NCI-H187 treated with DMSO at 0.1 percent for 48 hours (cell line): ENCODE measurements at places on chromosomes 4 and X.

GRCh38 chr4:145815027-145815612, 123.5 kb downstream of the ZNF827 start:
- no peak for DNase-seq

- no peak for DNase-seq
Observed at GRCh38 chrX:45735571-45735970, 534.9 kb upstream of the DIPK2B start.

DNA sequence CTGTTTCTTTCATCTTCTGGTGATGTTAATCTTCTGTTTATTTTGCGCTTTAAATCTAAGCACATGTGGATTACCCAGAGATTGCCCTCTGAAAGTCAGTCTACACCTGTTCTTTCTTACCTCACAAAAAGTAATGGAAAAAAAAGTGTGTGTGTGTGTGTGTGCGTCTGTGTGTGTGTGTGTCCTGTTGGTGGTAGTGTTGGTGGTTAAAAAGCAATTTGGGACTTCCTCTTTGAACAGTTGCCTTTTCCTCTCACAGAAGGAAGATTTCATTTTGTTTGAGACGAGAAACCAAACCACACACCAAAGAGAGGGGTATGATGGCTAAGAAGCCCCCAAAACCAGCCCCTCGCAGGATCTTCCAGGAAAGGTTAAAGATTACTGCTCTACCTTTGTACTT, at the start of gene STAP1:
TSS of gene STAP1 (plus strand) at position 235 of the 400 bp plus-strand sequence. CDS start at position 318, 83 bp downstream.
- no peak for DNase-seq

DNA sequence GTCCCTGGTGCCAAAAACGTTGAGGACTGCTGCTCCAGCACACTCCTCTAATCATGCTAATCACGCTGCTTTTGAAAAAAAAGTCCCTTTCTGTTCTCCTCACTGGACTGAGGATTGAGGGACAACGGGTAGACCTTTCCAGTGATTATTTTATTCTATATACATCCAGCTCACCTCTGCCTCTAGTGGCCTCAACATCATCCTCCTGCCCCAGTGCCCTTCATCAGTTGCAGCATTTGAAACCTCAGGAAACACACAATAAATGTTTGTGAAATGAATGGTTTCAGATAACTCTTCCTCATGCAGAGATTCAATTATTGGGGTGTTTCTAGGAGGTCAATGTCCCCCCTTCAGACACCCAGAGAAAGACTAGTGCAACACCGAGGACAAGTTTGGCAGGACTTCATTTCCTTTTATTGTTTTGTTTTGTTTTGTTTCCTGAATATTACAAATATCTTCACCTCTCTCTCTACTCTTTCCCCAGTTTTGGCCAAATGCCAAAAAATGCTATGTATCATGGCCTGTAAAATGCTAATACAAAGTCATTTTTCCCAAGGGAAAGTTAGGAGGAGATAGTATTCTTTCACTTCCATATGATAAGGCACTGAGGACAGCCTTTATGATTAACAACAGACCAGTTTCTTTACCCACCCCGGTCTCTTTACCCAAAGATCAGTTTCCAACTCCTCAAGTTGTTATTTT, 460.1 kb upstream of the SLIT2 start:
- DNase-seq: no peak

- no peak for DNase-seq
Observed at GRCh38 chr4:22486276-22486675, 29.6 kb downstream of the ADGRA3 start.

DNA sequence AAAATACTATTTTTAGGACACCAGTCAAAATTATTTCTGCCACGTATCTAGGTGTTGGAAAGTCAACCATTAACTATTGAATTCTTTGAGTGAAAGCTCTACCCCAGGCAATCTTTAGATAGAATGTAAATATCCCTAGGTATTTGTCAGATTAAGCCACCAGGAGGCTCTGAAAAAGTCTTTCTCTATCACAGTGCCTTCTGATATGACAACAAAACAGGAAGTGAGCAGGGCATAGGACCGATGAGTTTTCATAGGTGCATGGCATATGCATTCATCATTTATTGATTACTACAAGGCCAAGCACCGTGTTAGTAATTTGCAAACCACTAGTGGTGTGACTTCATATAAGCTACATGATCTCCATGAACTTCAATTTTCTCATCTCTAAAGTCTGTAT, 333.6 kb upstream of the F9 start:
- no peak for DNase-seq

DNA sequence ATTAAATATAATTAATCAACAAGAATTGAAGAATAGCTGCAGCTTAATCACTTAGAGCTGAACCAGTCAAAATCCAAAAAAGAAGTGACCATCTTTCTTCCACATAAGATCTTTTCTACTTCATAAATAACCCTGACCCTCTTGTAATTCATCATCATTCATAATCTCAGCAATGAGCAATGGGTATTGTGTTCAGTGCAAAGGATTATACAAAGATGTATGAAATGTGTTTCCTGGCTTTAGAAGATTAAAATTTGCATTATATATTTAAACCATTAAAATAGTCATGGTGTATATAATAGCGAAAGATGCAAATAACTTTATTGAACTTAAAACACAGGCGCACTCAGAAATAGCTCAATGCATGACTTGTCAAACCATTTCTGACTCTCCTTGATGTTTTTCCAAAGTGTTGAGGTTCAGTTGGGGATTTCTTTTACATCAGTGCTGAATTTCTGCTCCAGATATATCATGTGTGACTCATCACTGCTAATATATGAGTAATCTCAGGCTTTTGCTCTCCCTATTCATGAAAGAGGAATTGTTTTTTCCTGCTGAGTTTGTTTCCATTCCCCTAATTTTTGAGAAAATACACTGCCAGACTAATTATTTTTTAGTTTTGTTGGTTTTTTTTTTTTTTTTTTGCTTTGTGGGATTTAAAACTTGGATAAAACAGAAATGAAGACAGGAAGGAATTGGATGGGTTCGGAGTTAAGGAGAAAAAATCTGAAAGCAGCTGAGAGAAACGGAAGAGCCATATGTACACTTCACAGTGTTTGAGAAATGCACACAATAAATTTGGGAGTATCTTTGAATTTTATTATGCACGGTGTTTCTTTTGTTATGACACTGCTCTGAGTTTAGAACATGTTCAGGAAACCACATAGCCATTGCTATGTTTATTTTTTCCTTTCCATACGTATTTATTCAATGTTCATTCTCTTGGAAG, 290.1 kb upstream of the PCDH7 start:
- DNase-seq: no peak

DNA sequence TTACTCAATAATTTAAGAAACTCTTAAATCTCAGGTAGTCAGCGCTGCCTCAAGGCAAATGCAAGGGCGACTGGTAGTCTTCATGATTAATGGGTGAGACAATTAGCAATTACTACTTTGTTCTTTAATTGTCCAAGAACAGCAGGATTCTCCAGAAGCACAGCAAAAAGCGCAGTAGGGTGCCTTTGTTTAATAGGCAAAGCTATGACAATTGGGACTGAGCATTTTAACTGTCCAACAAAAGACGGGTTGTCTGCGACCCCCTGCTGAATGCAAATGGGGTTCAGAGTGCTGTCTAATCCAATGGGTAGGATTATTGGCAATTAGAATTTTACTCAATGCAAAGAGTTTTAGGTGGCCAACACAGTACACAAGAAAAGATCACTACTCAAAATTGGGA, 286.1 kb downstream of the CHIC1 start:
- no peak for DNase-seq

DNA sequence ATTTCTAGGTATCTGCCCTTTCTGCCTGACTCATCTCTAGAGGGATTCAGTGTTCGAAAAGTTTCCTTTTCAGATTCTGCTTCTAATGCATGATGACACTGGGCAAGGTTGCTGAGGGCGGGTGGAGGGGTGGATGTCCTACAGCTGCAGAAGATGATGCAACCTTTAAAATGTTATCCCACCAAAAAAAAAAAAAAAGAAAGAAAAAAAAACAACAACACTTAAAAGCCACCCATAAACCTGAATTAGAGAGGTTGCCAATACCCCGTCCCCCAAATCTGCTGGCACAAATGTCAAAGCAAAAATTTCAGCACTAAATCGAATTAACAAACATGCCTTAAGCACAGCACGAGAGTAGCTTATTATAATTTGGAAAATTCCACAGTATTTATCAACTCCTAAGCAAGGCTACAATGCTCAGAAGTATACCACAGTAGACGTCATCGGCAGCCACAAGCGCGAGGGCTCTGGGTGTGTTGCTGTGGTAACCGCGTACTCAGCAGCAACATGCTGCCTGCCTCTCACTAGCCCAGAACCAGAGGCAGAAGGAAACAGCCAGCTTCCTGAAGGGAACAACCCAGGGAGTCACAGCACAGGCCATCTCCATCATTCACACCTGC, 167.5 kb upstream of the MAP3K15 start:
- no peak for DNase-seq

GRCh38 chr4:180372691-180373090, 1870.5 kb upstream of the TENM3 start:
- no peak for DNase-seq

DNA sequence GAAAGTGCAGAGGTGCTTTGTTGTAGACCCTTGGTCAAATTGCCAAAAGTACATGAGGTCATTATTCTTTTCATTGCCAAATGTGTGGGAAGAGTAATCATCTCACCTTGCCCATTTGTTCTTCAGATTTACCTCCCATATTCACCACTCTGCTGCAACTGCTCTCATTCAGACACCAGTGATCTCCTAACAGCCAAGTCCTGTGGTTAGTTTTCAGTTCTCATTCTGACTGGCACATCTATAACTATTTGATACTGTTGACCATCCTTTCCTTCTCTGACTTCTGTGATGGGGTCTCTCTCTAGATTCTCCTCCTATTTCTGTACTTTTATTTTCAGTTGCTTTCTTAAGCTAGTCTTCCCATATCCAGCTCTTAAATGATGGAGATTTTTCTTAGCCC, 39.8 kb downstream of the GRIA3 start:
- no peak for DNase-seq

DNA sequence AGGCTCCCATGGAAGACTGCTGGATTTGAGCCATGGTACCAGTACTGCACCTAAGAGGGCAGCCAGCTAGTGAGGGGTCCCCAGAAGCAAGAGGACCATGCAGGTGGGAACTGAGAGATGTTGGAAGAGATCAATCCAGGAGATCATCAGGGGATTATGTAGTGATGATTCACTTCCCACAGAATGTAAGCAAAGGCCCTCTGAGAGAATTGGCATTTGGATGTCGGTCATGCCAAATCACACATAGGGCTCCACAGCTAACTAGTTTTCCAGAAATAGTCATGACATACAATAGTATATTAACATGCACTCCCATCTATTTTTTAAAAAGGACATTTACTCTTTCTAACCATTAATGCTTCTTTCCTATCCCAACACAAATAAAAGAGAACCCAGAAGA, 112.5 kb downstream of the RASGEF1B start:
- no peak for DNase-seq

- DNase-seq: no peak
Observed at GRCh38 chrX:123818243-123818642, 41.6 kb upstream of the XIAP start.

DNA sequence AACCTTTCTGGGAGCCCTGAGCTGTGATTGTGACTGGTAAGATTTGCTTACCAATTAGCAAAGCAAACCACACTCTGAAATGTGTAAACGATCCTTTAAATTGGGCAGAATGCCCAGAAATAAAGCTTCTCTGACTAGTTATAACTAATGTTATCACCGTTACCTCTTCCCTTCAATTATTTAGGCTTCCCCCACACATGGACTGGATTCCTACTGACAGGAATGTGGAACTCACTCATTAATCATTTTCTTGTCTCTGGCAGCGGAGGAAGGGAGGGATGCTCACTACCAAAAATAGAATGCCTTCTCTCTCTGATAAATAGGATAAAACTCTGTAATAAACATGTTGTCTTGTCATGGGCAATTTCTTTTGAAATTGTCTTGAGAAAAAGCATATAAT, 25.3 kb upstream of the NWD2 start:
- no peak for DNase-seq

GRCh38 chrX:104564921-104565703, 887 bp upstream of the IL1RAPL2 start:
- no peak for DNase-seq

GRCh38 chr4:161881370-161881769, 282.4 kb downstream of the FSTL5 start:
- no peak for DNase-seq

GRCh38 chr4:120156120-120156718, 89.6 kb upstream of the MAD2L1 start:
- DNase-seq: no peak

GRCh38 chr4:2285613-2286381, 23.9 kb upstream of the MXD4 start:
- no peak for DNase-seq

GRCh38 chrX:97842468-97843199, 958.9 kb downstream of the RPA4 start:
- no peak for DNase-seq
